D721Med (cell line): ENCODE measurements at places on chromosomes 2 and 18.

- no peak for DNase-seq
These were observed 13.5 kb upstream of the CALCRL start for GRCh38 chr2:187461294-187462261.

GRCh38 chr2:135164431-135164830, 112.3 kb downstream of the RAB3GAP1 start:
- DNase-seq, result no peak

- no peak for DNase-seq
These were observed 13.7 kb downstream of the CNGA3 start for GRCh38 chr2:98359986-98360385.

- DNase-seq, result no peak
These were observed 6.9 kb upstream of the DPYSL5 start for GRCh38 chr2:26840937-26841610.

GRCh38 chr2:118177318-118177717, 89.0 kb downstream of the INSIG2 start:
- DNase-seq, result no peak

DNA sequence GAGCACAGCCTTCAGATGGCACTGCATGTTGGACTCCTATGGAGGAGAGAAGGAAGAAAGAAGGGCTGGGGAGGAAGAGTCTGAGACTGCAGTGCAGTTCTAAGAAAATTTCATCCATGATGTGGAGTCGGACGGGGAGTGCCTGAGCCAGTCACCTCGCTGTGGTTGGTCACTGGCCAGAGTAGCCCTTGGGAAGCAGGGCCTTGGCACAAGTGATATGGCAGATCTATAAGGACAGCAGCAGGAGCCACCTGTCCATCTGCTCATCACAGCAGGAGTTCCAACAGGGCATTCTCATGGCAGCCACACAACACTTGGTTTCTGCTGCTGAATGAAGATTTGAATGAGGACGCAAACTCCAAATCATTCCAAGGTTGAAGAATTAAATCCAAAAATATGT, 314.8 kb downstream of the CYP26B1 start:
- DNase-seq, result no peak

- peak; percentile 55 for DNase-seq
These were observed at the start of gene SPTBN1 for GRCh38 chr2:54455563-54456361. SPTBN1 (plus strand) TSS chr2:54456327; CDS start chr2:54526419, 70,092 bp downstream.

DNA sequence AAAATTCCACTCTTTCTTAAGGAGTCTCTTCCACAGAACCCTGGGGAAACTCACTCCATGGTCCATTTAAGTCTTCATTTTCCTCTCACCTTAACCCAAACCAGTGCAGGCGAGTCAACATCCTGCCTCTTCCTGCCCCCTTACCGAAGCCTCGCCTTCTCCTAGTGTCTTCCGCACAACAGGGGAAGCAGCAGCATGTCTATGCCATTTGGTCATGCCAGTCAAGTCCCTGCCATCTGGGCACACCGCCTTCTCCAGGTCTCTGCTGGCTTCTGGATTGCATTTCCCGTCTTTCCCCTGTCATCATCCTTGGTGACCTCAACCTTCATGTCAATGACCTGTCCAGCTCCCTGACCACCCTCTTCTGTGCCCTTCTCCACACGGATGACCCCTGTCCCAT, 77.3 kb upstream of the FZD7 start:
- no peak for DNase-seq

GRCh38 chr2:1306014-1306686, 107.1 kb upstream of the TPO start:
- no peak for DNase-seq

- no peak for DNase-seq
These were observed 1072.5 kb downstream of the SUCLG1 start for GRCh38 chr2:83386549-83386948.

- DNase-seq, result no peak
These were observed 69.8 kb upstream of the KCTD1 start for GRCh38 chr18:26618135-26618534.

DNA sequence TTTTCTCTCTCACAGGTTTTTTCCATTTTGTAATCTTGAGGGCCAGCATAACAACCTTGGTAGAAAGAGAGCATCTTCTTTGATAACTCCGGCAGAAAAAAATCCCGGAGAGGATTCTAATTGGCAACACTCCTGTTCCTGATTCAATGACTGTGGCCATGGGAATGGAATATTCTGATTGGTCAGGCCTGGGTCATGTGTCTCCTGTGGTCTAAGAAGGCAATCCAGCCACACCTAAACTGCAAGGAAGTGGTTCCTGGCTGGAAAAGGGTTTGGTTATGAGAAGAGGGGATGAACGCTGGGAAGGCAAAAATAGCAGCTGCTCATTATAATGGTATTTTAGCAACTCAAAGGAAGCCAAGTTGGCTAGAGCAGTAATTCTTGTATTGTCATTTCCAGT, 24.8 kb upstream of the ZNF638 start:
- DNase-seq, result no peak

DNA sequence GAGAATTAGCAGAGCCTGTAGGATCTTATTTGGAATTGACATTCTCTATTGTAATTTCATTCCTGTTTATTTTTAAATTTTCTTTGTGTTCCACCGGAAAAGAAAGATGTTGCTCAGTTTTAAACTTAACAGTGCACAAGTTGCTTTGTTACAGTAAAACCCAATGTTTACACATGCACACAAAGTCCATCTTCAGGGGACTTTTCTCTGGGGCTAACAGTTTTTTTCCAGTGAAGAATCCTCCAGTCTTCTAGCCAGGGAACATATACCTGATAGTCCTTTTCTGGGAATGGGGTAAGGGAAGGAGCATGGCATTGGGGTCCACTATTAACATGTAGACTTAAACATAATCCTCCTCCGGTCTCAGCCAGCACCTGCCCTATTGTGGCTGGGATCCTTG, 25.2 kb upstream of the MRPL33 start:
- no peak for DNase-seq
